Ecto neural progenitor cell (in vitro differentiated cells): ENCODE measurements at places on chromosomes 5 and 9.

GRCh38 chr9:19879062-19879461 is 90.2 kb upstream of the SLC24A2 start:
- DNase-seq: no peak

GRCh38 chr5:111557686-111558085 is 45.4 kb upstream of the STARD4 start:
- DNase-seq: no peak

DNA sequence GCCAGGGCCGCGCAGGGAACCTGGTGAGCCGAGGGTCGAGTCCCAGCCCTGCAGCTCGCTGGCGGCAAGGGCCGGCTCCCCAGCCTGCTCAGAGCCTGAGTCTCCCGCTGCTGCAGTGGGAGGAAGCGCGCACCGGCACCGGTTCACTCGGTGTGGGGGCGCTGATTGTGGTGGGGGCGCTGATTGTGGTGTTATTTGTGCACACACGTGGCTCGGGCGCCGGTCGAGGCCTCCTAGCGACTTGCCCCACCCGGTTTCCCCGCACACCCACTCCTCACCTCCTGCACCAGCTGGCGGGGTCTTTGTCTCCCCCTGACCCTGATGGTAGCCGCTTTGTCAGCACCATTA is 266.7 kb downstream of the NSG2 start:
- DNase-seq: no peak

- DNase-seq: no peak
Observed at GRCh38 chr9:76528642-76529190, 69.7 kb downstream of the GCNT1 start.

DNA sequence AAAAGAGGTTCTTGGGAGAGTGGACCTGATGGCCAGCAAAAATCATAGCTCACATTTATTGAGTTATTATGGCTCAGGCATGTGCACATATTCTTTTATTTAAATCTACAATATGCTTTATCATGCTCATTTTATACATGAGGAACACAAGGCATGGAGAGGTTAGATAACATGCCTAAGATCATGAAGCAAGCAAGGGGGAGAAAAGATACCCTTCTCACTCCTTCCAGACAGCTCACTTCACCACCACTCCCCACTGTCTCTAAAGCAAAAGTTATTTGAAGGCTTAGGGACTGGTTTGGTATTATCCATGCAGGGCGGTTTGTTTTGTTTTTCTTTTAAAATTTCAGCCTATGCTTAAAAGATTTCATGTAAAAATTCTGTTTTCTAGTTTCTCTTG is 59.0 kb upstream of the PDE8B start:
- DNase-seq: no peak

DNA sequence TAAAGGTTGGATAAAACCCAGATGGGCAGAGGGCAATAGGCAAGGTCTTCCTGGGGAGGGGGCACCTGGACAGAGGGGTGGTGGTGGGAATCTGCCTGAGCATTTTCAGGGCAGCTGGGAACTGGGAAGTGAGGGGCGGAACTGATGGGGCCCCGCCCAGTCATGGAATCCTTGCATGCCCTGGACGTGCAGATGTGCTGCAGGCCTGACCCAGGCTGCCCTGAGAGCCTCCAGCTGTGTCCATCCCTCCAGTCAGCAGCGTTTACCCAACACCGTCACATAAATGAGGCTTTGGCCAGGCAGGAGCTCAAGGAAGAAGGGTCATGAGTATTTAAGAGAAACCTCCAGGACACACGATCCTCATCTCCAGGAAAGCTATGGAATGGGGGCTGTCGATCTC is 70.3 kb downstream of the DAB2IP start:
- no peak for DNase-seq

GRCh38 chr9:128116104-128117083 is 11.1 kb downstream of the PTGES2 start:
- no peak for DNase-seq

DNA sequence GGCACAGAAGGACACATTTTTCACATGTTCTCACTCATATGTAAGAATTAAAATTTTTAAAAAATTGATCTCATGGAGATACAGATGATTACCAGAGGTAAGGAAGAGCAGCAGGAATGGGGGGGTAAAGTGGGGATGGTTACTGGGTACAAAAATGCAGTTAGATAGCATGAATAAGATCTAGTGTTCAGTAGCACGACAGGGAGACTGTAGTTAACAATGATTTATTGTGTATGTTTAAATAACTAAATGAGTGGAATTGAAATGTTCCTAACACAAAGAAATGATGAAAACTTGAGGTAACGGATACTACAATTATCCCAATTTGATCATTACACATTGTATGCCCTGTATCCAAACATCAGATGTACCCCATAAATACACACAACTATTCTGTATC is 15.2 kb upstream of the TGFBI start:
- no peak for DNase-seq

DNA sequence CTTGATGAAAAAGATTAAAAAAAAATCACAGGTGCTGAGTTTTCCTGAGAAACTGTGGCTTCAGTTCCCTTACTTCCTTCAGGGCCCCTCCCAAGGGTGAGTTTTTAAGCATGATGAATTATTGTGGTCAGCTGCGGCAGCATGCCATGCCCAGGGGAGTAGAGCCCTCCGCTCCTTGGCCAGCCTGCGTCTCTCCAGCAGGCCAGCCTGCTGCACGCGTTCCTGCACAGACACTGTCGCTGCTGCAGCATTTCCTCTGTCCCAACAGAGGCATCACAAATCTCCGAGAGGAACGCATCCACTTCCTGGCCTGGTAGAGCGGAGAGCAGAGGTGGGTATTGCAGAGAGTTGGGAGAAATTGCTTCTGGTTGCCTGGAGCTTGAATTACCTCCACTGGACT is 26.1 kb upstream of the GLRA1 start:
- no peak for DNase-seq

DNA sequence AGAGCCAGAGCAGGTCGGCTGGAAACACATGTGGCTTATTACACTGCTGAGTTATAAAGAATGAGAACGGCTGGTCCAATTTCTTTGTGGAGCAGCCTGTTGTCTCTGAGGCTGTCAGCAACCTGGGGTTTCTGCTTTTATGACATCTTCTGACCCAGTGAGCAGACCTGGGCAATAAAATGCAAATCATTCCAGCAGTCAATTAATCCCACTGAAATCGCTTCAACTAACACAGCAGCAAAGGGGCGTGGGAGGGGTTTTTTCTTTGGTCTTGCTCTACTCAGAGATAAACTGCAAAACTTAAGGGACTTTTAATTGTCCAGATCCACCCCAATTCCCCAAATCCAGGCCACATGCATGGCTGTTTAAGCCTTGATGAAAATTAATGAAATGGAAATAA is 215.7 kb downstream of the SLIT3 start:
- no peak for DNase-seq

- no peak for DNase-seq
Observed at GRCh38 chr9:122904466-122904822, 715 bp downstream of the RC3H2 start.

GRCh38 chr9:77679088-77679487 is 31.0 kb upstream of the GNA14 start:
- DNase-seq: no peak

GRCh38 chr5:55546947-55547346 is 12.2 kb upstream of the PLPP1 start:
- no peak for DNase-seq

DNA sequence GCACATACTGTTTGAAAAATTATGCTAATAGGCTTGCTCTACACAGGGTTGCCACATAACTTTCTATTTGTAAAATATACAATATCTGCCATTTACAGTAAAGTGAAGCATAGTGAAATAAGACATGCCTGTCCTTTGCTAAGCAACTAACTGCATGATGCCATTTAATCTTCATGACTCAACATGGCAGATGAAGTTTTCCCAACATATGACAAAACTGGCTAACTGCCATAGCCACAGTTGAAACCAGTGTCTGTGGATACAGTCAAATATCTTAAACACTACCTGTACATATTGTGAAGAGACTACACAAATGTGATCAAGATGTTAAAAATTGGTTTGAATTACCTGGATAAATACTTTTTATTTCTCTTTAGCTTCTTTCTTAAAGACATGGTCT is 3.1 kb upstream of the DMAC1 start:
- DNase-seq: no peak

DNA sequence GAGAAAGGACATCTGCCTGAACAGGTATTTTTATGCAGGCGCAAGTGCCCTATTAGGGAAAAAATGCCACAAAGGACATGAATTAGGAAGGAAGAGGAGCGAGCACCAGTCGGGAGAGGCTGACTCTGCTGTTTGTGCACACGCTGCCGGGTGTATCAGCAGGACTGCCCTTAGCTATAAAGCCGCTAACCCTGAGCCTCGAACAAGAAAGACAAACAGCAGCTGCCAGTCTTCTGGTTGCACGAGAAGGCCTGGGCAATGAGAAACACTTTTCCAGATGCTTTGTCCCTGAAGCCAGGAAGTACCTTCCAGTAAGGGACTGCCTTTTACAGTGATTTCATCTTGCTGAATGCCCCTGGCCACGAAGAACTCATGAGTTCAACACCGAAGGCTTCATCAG is 12.6 kb downstream of the QSOX2 start:
- DNase-seq: no peak

- no peak for DNase-seq
Observed at GRCh38 chr9:35937227-35937626, 20.7 kb downstream of the OR2S2 start.

DNA sequence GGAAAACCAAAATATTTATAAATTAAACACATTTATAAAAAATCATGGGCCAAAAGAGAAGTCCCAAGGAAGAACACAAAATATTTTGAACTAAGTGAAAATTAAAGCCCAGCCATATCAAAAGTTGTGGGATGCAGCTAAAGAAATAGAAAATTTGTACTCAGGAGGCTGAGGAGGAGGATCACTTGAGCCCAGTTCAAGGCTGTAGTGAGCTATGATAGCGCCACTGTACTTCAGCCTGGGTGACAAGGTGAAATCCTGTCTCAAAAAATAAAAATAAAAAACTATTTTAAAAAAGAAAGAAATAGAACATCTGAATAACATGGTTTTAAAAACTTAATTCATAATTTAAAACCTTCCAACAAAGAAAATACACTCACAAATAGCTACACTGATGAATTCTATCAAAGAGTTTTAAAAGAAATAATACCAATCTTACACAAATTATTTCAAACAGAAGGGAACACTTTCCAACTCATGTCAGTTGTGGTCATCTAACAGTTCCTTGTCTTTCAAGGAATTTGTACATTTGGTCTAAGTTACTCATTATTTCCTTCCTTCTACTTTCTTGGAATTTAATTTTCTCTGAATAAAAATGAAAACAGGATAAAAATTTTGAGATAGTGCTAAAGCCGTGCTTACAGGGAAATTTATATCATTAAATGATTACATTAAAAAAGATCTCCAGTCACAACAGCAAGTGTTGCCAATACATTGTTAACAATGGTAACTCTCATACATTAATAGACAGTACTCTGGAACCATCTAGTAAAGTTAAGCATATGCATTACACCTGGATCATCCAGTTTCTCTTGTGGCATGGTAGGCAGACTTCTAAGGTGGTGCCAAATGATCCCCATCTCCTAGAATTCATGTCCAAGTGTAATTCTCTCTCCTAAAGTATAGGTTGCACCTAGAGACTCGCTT is 17.8 kb downstream of the PTBP3 start:
- DNase-seq: no peak

GRCh38 chr5:7271435-7272084 is 124.4 kb upstream of the ADCY2 start:
- no peak for DNase-seq

DNA sequence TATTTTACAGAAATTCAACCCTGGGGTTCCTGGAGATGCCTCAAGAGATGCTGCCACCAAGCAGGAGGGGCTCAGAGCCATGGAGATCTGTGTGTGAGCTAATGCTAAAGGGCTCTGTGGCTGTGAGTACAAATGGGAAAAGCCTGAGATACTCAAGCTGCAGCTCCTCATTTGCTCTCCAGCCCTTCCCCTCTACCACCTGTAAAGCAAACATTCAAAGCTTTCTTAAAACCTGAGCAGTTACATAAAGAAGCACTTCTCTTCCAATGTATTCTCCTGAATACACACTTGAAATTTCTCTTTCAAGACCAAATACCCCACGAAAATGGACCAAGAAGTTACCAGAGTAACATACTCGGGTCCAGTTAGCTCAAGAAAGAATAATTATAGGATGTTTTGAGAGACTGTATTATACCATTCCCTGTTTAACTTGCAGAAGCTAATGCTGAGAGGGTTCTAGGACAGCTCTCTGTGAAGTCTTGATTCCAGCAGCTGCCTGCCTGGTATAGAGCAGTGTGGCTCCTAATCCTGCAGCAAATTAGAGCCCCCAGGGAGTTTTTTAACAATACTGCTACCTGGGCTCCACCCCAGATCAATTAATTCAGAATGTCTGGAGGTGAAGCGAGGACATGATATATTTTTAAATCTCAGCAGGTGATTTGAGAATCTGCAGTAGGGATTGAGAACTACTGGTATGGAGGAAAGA is 21.1 kb downstream of the RGS7BP start:
- DNase-seq: no peak

- no peak for DNase-seq
Observed at GRCh38 chr5:142600611-142601358, 85.1 kb downstream of the FGF1 start.

- DNase-seq: no peak
Observed at GRCh38 chr5:151556806-151557205, 34.3 kb downstream of the FAT2 start.

DNA sequence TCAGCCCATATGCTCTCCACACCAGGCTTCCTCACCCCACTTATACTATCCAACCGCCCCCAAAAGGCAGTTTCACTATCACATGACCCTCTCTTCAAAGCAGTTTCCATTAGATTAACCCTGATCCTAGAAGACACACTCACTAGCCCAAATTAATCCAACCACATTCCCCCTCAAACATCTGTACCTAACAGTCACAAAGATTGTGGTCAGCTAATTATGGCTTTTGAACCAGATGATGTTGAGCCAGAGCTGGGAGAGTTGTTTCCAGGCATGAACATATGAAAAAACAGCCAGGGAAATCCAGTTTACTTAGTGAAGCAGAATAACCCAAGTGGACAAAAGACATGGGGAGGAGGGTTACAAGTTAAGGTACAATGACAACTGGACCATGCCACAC is 131.2 kb downstream of the SPOCK1 start:
- DNase-seq: no peak

DNA sequence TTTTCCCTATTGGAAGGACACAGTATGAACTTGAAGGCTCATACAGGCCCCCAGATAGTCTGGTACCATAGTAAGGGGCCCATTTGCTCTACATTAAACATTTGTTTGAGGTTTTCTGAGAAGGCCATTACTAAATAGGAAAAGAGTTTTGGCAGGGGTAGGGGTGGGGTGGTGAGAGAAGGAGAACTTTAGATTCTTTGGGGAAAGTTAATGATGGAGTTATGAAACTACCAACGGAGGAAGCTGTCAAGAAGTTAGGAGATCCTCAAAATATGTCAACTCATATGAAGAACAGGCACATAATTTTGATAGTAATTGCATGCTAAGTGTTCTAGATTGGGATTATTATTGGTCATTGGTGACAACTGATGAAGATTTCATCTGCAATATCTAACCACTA is 114.7 kb downstream of the TAF11L14 start:
- no peak for DNase-seq

- DNase-seq: no peak
Observed at GRCh38 chr5:56900395-56900794, 9.0 kb upstream of the SETD9 start.

GRCh38 chr5:10825897-10826644 is 65.0 kb upstream of the DAP start:
- DNase-seq: no peak
